Activated naive CD4-positive, alpha-beta T cell treated with anti-CD3 and anti-CD28 coated beads, Interleukin-2, amount 50 U/mL, for 72 hours (primary cell): ENCODE measurements at places on chromosomes 4 and X. TPM values are rescaled to one million over a fixed set of nuclear protein-coding genes. Genes with fewer than 3 reads are reported as not detected.

Gene SLC10A7
- 18.0 TPM for total RNA-seq

Gene UGT2B15
- not detected for total RNA-seq

Gene PNMA6F
- total RNA-seq, result not detected

Gene KLHL5
- total RNA-seq, result 5.0 TPM
